Caco-2 (cell line): ENCODE measurements at places on chromosomes 11 and 22. TPM values are rescaled to one million over a fixed set of nuclear protein-coding genes. Genes with fewer than 3 reads are reported as not detected.

CCDC73 gene
- total RNA-seq = not detected in 2 replicates

TRPM5 gene
- total RNA-seq = not detected in 2 replicates

GRAP2 gene
- not detected in 2 replicates for total RNA-seq

MYEOV gene
- total RNA-seq = 0.52 TPM in 1 of 2 replicates, not detected in the other

GGTLC3 gene
- not detected in 2 replicates for total RNA-seq

OR51L1 gene
- not detected in 2 replicates for total RNA-seq

SEC14L6 gene
- total RNA-seq = 0.14 TPM in 1 of 2 replicates, not detected in the other

AIFM3 gene
- total RNA-seq = 0.73 and 3.0 TPM in 2 replicates

HEPHL1 gene
- total RNA-seq = not detected in 2 replicates

OR8D1 gene
- total RNA-seq = not detected in 2 replicates

MMP12 gene
- not detected in 2 replicates for total RNA-seq

CABP4 gene
- not detected in 2 replicates for total RNA-seq

MGAT3 gene
- total RNA-seq = 15.5 and 16.6 TPM in 2 replicates

DNA sequence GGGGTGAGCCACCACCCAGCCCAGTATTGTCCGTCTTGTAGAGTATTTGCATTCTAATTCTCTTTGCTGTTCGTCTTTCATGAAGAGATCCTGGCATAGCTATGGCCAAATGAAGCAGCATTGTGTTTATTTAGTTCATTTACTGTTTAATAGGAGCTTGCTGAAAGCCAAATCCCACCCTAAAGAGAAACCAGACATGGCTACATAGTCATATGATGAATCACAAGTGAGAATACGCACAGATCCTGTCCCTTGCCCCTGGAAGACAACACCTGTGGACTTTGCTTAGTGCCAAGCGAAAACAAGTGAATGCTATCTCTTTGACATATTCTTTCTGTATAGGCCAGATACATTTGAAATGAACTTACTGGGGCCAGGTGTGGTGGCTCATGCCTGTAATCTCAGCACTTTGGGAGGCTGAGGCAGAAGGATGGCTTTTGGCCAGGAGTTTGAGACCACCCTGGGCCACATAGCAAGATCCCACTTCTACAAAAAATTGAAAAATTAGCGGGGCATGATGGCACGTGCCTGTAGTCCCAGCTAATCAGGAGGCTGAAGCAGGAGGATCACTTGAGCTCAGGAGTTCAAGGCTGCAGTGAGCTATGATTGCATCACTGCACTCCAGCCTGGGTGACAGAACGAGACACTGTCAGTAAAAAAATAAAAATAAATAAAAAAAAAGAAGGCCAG lies 5.1 kb upstream of the ARFGAP3 start:
- DNase-seq = no peak

DNA sequence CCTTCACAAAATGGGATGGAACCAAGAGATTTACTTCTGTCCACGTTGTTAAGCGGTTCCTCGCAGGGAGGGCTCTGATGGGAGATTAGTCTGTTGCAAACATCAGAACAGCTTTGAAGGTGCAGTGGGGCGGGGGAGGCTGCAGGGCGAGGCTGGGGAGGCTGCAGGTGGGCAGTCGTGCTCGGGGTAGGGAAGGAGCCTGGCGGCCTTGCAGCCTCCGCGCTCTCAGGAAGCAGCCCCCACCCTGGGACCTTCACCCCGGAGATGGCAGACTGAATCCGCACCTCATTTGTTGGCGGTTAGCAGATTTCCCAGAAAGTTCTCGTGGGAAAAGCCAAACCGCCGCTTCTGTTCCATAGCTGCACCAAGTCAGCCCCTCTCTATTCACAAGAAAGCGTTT lies 237.3 kb downstream of the BRD1 start:
- DNase-seq = no peak

GRCh38 chr11:1050581-1051355 lies 14.2 kb upstream of the MUC6 start:
- peak; percentile 85 for DNase-seq

GRCh38 chr11:20964985-20965384 lies 295.6 kb downstream of the NELL1 start:
- no peak for DNase-seq

GRCh38 chr11:39917256-39917655 lies 1542.2 kb downstream of the LRRC4C start:
- DNase-seq = no peak

DNA sequence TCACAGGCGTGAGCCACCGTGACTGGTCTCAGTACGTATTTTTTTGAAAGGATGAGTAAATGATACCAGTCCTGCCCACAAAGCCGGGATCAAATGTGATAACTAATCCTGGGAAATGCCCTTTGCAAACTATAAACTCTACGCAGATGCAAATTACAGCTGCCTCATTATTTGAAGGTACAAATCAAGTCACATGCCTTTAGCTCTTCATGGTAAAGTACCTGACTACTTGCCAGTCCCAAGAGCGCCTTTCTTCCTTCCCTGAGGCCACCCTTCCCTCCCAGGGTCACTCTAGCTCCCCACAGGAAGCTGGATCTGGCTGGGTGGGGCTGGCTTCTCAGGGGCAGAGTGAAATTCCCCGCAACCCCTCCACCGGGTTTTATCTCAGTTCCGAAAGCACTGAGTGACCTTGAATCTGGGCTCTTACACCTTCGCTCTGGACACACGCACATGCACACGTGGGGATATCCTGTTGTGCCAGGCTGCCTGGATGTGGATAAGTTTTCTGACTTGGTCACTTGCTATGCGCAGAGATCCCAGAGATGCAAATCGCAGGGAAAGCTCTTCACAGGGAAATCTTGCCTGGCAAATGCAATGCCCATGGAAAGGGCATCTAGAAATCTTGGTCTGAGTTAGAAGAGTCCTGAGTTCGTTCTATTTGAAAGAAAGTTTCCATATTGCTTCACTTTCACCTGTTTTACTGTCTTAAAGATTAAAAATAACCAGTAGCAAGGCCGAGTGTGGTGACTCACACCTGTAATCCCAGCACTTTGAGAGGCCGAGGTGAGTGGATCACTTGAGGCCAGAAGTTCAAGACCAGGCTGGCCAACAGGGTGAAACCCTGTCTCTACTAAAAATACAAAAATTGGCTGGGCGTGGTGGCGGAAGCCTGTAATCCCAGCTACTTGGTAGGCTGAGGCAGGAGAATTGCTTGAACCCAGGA lies 8.5 kb downstream of the A4GALT start:
- no peak for DNase-seq

DNA sequence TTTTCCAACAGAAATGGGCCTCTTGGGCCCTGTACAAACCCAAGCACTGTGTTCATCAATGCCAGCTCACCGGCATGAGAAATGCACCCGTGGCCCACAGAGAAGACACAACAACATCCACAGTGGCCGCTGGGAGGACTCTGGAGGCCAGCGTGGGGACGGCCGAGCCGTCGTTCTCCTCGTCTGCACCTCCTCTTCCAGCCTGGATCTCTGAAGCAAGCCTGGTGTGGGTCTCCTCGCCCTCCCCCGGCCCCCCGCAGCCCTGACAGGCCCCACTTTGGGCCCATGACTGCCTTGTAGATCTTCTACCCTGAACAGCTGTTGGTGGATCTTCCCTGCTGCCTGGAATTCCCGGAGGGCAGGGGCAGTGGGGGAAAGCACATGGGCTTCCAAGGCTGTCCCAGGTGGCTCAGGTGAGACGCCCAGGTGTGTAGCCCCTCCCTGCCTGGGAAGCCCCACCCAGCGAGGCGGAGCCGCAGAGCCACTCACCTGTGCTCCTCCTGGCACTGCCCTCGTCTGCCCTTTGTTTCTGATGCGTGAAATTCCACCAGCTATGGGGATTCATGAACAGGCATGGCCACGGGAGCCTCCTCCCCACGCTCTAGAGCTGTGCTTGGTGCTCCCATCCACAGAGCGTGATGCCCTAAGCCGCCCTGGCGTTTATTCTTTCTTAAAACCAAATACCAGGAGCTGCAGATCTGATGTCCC lies 225.9 kb downstream of the BRD1 start:
- DNase-seq = no peak

- DNase-seq = no peak
Measured at GRCh38 chr22:50085211-50085972, at the start of gene MLC1. MLC1 (minus strand) TSS chr22:50085426; CDS start chr22:50084902, 524 bp downstream.

DNA sequence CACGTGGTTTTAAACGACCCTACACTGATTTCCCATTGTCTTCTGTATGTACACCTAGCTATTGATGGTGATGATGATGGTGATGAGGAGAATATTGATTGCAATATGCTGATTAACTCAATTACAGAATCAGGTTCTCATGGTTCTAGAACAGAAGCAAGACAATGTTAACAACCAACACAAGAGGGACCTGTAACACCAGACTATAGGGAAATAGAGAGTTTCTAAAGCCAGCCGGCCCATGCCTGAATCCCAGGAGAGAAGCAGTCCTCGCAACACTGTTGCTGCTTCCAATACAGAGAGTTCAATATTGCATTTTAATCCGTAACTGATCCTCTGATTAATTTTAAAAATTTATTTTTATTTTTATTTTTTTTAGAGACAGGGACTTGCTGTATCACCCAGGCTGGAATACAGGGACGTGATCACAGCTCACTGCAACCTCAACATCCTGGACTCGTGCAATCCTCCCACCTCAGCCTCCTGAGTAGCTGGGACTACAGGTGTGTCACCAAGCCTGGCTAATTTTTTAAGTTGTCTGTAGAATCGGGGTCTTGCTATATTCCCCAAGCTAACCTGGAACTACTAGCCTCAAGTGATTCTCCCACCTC lies 22.2 kb upstream of the UBASH3B start:
- peak; percentile 58 for DNase-seq

GRCh38 chr11:59756845-59757244 lies 1.7 kb downstream of the STX3 start:
- DNase-seq = peak; percentile 61

GRCh38 chr11:134901955-134902918 lies 490.2 kb upstream of the B3GAT1 start:
- DNase-seq = no peak

- no peak for DNase-seq
Measured at GRCh38 chr11:59584294-59584693, 31.3 kb downstream of the OSBP start.

- DNase-seq = no peak
Measured at GRCh38 chr11:131764649-131765048, 394.2 kb downstream of the NTM start.

DNA sequence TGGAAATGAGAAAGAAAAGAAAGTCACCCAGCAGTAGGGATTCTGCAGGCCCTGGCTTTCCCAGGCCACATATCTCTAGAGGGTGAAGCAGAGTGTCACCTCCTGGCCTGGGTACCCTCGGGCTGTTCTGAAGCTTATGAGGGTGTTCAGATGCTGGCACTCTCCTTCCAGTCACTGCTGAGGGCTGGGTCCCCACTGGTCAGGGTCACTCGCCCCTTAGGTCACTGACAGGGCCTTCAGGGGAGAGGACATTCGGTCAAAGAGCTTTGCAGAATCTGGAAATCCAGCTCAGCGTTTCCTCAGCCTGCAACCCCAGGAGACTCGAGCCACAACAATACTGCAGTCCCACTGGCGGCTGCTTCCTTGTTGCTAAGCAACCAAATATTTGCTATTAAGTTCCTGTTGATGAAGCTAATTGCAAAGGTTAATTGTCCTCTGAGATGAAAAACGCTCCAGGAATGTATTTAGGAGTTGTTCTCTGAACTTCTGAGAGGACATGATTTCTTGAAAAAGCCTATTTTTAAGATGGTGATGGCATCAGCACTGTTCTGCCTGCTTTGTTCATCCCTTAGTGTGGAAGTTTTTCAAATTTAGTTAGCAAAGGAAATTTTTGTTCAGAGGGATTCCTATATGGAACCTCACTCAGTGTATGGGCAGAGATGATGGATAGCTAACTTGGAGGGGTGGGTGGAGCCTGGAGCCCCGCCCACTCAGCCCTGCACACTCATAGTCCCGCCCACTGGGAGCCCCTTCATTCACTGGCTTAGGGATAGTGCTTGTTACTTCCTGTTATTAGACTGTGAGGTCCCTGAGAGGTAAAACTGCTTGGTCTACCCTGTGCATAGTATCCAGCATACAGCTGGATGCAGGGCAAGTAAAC lies 109.2 kb downstream of the CSNK2A3 start:
- peak; percentile 11 for DNase-seq

GRCh38 chr11:116093065-116093464 lies 588.9 kb upstream of the CADM1 start:
- DNase-seq = no peak

- no peak for DNase-seq
Measured at GRCh38 chr11:98829971-98830370, 190.8 kb upstream of the CNTN5 start.

DNA sequence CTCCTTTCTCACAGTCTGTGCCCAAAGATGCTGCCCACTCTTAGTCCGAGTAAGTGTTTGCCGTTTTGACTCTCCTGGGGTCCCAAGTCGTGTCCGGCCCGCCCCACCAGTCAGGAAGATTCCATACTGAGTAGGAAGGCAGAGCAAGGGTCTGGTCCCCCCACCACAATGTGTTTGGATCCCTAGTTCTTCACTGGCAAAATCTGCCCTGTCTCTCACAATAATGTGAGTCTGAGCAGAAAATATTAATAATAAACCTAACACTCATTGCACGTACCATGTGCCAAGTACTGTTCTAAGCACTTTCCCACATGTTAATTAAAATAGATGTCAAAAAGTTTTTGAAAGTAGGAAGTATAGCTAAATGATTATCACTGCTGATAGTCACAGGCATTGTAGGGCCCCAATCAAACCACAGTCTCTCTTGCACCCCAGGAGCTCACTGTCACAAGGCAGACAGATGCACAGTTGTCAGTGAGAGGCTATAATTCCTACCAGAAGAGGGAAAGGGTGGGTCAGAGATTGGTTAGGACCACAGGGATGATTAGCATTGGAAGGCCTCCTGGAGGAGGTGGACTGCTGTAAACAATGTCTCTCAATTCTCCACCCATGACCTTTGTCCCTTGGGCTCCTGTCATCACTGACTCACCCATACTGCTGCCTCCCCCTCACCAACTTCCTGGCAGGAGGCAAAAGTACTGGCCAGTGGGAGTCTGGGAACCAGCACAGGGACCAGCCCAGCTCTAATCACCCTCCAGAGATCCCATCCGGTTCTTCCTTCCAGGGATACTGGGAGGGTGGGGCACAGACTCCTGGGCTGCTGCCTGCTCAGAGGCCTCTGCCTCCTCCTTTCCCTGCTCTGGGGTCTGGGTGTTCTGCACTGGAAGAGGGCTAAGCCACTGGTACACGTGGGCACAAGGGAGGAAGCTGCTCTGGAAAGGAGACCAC lies 1.0 kb upstream of the POLD4 start:
- DNase-seq = peak; percentile 97

GRCh38 chr22:27116312-27117086 lies 459.1 kb downstream of the MIAT start:
- no peak for DNase-seq

DNA sequence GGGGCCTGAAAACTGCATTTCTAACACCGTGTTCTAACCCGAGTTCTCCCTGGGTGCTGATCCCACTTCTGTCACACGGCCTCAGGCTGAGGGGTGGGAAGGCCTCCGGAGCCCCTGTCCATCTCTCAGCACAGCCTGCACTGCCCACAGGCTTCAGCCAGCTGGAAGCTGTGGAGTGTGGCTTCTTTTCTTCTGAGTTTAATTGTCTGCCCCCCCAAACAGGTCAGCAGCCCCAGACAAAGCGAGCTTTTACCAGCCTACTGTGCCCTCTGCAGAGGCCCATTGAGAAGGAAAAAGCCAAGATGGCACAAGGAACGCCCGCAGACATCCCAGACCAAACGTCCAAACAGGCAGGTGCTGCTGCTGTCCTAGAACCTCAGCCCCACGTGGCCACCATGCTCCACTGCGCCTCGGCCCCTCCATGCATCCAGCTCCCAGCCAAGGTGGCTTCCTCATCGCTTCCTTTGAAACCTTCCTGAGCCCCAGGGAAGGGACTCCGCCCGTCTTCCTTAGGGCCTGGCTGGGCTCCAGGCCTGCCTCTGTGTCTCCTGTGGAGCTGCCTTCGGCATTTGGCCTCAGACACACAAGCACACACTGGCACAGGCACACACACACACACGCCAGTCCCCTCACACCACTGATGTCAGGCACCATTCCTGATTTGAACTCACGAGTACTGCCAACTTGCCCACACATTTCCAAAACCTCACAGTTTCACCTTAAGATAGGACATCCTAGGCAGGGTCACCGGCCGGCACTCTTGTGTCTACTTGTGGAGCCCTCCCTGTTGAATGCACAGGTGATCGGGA lies 1.7 kb downstream of the MOB2 start:
- no peak for DNase-seq
